ENCODE measurements at places on chromosomes 3 and 15.

DNA sequence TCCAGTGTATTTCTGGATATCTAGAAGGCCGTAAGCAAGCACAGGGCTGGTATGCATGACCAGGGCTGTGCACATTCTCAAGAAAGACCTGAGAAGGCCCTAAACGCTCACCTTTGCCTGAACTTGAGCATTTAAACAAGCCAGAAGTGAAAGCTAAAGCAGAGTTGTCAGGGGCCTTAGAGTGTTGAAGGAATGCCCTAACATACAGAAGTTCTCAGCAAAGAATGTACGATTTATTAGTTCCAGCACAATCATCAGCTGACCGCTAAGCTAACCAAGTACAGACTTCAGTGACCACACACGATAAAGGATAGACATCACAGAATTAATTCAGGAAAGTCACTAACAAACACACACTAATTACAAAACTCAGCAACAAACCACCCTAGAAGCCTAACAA is 8.7 kb downstream of the HLTF start:
- no peak overlapping the region for H3K4me3 ChIP-seq
- peaks cover 2% of the 10 kb centered on the region for H3K4me1 ChIP-seq

- H3K27ac ChIP-seq, result no peak overlapping the region
- no peak for DNase-seq
- H3K36me3 ChIP-seq, result no peaks in the 10 kb centered on the region
- H3K27me3 ChIP-seq, result no peaks in the 10 kb centered on the region
- H3K4me3 ChIP-seq, result no peak overlapping the region
Observed at GRCh38 chr3:67941433-67942030, 287.1 kb upstream of the SUCLG2 start.

GRCh38 chr3:106034313-106034712 is 165.5 kb upstream of the CBLB start:
- H3K4me3 ChIP-seq, result no peak overlapping the region
- no peak for DNase-seq
- no peaks in the 10 kb centered on the region for H3K36me3 ChIP-seq
- H3K27me3 ChIP-seq, result no peaks in the 10 kb centered on the region

DNA sequence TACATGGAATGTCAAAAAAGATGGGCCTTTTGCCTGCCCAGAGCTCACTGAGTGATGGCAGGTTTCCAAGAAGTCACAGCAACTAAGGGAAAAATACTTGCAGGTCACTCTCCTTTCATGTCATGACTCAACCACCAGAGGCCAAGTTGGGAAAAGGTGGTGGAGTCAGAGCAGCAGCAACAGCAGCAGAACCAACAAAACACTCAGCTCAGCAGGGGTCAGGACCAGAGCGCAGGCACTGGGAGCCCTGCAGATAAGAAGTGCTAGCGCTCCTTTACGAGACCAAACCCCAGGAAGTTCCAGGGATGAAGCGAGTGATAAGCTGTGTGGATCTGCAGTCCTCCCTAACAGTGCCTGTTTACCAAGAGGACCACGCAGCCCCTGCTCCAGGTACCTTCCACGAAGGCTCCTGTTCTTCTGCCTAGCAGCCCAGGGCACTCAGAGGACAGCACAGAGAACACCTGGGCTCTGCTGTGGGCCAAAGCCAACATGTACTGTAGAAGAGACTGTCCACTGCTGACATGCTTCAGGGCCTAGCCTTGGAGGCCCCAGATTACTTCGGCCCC is 26.0 kb downstream of the POC1A start:
- H3K27me3 ChIP-seq, result no peaks in the 10 kb centered on the region
- H3K4me3 ChIP-seq, result no peak overlapping the region
- H3K36me3 ChIP-seq, result peaks cover 4% of the 10 kb centered on the region

DNA sequence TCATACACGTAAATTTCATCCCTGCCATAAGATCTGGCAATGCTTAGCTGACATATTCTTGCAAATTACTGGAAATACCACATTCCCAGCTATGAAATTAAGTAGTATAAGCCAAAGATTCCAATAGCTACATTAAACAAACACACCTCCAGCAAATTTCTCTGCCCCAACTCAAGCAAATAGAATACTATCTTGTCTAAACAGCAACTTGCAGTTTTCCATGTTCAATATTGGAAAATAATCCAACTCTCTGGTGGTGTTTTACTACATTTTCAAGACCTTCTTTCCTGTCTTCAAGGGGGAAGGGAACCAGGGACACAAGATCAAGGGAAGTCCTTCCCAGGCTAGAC is 268.7 kb downstream of the TBL1XR1 start:
- no peak overlapping the region for H3K27ac ChIP-seq
- H3K36me3 ChIP-seq, result no peaks in the 10 kb centered on the region
- H3K27me3 ChIP-seq, result no peaks in the 10 kb centered on the region
- H3K4me1 ChIP-seq, result no peaks in the 10 kb centered on the region
- DNase-seq, result no peak
- H3K4me3 ChIP-seq, result no peak overlapping the region

DNA sequence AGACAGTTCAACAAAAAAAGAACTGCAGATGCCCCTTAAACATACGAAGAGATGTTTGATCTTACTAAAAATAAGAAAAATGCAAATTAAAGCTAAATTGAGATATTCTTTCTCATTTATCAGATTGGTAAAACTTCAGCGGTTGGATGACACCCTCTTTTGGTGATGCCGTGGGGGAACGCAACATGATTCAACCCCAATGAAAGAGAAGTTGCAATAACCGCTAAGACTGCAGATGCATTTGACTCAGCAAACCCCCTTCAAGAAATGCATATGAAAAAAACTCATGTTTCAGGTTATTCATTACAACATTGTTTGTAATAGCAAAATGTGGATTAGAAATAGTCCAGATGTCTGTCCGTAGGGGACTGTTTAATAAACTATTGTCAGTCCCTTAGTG is 3.6 kb downstream of the KLHL6 start:
- H3K4me3 ChIP-seq, result no peak overlapping the region
- no peaks in the 10 kb centered on the region for H3K4me1 ChIP-seq
- DNase-seq, result no peak
- no peaks in the 10 kb centered on the region for H3K36me3 ChIP-seq

- H3K27me3 ChIP-seq, result no peaks in the 10 kb centered on the region
- H3K4me3 ChIP-seq, result peak overlapping the region; percentile 8
- H3K36me3 ChIP-seq, result no peaks in the 10 kb centered on the region
- H3K4me1 ChIP-seq, result peaks cover 14% of the 10 kb centered on the region
- DNase-seq, result peak; percentile 65
Observed at GRCh38 chr15:63221346-63221745, 31.9 kb downstream of the RAB8B start.

DNA sequence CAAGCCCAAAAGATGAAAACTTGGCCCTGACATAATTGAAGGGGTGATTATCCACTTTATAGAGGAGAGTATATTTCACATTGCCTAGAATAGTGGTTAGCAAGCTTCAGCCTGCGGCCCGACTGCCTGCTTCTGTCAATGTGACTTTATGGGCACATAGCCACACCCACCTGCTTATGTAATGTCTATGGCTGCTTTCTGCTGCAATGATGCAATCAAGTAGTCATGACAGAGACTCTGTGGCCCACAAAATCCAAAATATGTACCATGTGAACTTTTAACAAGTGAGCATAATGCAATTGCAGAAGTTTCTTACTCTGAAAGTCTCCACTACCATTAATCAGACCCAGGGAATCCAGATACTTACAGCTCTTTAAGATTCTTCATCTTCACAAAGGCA is 103.1 kb downstream of the LRIG1 start:
- DNase-seq, result peak; percentile 33
- H3K4me1 ChIP-seq, result peaks cover 13% of the 10 kb centered on the region
- no peak overlapping the region for H3K4me3 ChIP-seq
- no peaks in the 10 kb centered on the region for H3K27me3 ChIP-seq
- no peak overlapping the region for H3K27ac ChIP-seq

DNA sequence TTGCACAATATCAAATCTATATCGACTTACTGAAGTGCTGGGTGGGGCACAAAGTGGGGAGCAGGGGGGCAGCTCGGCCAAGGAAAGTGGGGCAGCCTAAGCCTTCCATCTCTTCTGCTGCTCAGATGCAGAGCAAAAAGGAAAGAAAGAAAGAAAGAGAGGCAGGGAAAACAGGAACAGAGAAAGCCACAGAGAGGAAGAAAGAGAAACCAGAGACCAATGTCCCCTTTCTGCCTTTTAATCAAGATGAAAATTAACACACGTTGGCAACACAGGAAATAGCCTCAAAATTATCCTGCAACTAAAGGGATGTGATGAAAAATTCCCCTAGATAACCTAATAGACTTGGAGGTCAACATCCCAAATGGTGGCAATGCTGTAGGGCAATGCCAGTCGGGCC is 72.2 kb upstream of the RAD18 start:
- no peak overlapping the region for H3K4me3 ChIP-seq
- H3K27ac ChIP-seq, result no peak overlapping the region
- no peak for DNase-seq
- no peaks in the 10 kb centered on the region for H3K36me3 ChIP-seq
- peaks cover 4% of the 10 kb centered on the region for H3K27me3 ChIP-seq

GRCh38 chr3:118412503-118412902 is 622.1 kb downstream of the IGSF11 start:
- no peak overlapping the region for H3K4me3 ChIP-seq
- DNase-seq, result no peak
- no peaks in the 10 kb centered on the region for H3K4me1 ChIP-seq
- no peaks in the 10 kb centered on the region for H3K27me3 ChIP-seq
- no peaks in the 10 kb centered on the region for H3K36me3 ChIP-seq

DNA sequence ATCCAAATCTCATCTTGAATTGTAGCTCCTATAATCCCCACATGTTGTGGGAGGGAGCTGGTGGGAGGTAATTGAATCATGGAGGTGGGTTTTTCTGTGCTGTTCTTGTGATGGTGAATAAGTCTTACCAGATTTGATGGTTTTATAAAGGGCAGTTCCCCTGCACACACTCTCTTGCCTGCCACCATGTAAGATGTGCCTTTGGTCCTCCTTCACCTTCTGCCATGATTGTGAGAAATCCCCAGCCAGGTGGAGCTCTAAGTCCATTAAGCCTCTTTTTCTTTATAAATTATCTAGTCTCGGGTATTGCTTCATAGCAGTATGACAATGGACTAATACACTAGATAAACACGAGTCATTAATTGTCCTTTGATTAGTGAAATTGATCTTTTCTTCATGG is 214.5 kb upstream of the CFAP20DC start:
- H3K4me3 ChIP-seq, result no peak overlapping the region
- H3K27me3 ChIP-seq, result no peaks in the 10 kb centered on the region
- H3K36me3 ChIP-seq, result no peaks in the 10 kb centered on the region
- no peak overlapping the region for H3K27ac ChIP-seq
- no peak for DNase-seq
- H3K4me1 ChIP-seq, result no peaks in the 10 kb centered on the region
